ENCODE measurements at places on chromosomes 11 and 22.

DNA sequence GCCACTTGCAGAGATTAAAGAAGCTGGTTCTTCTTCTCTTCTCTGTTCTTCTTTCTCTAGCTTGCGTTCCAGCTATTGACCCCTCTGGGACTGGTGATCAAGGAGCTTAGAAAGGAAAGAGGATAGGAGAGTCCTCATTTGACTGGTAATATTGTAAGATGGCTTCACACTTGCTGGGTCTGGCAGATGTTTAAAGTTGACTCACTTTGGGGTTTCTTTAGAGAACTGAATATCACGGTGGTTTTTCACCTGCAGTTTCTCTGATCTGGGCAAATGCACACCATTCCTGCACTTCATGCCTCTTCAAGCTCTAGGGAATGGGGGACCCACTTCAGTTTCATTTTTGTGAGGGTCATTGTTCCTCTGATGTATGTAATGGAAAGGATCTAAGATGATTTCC is 41.8 kb upstream of the DEUP1 start:
- no peak for DNase-seq

DNA sequence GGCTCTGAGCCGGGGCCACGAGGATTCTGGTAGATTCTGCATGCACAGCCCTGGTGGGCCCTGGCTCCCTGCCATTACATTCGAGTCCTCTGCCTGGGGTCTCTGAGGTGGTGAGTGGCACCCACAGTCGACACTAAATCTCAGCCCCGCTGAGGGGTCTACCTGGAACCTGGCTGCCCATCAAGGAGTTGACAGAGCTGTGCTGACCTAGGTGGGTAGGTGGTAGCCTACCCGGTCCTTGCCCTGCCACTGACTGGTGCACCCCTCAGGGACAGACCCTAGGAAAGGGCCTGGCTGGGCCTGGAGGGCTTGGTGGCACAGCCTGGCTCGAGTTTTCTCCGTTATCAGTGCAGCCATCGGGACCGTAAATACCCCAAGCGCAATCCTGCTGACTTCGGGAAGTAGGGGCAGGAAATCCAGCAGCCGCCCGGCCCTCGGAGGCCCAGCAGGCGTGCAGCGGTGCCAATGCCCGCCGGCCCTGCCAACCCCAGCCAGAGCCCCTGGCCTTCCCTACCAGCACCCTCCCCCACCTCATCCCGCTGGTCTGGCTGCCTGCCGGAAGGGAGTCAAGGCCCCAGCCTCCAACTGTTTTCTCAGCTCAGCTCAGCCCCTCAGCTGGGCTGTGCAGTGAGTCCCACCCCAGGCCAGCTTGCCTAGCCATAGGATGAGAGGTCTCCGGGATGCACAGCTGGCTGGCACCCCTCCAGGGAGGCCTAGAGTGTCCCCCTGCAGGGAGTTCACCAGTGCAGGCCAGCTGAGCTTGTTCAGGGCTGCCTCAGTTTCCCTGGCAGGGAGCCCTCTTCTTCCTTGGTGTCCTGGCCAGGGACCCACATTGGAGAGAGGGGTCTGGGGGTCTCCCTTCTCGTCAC is 80.4 kb upstream of the KCNQ1OT1 start:
- peak; percentile 38 for DNase-seq

GRCh38 chr11:46238078-46238966 is 39.1 kb upstream of the CREB3L1 start:
- DNase-seq: peak; percentile 83

DNA sequence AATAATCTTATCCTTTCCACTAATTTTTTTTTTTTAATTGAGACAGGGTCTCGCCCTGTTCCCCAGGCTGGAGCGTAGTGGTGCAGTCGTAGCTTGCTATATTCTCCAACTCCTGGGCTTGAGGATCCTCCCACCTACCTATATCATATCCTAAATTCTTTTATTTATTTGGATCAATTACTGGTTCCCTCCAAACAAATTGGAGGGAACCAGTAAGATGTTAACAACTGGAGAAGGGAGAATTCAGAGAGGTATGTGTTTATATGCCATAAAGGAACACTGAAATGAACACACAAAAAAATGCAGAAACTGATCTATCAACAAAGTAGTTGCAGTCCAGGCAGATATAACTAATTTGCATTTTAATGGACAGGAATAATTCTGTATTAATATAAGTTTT is 63.6 kb downstream of the ATXN10 start:
- no peak for DNase-seq

- peak; percentile 64 for DNase-seq
Observed at GRCh38 chr11:69101115-69101791, 52.5 kb downstream of the TPCN2 start.

DNA sequence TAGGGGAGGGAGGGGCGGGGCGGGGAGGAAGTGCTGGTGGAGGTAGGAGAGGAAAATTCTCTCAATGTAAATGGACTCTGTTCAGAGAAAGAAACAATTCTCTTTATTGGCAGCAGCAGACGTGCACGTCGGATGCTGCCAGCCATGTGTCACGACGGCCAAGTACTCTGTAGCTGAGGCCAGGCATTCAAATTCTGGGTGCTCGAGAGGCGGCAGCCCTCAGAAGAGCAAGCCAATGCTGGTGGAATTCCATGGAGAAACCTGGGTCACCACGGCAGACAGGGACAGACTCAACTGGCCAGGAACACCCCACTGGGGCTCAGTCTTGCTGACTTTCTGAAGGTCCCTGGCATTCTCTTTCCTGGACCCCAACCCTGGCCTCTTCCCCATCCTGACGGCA is 90.8 kb downstream of the ABTB2 start:
- DNase-seq: peak; percentile 48

DNA sequence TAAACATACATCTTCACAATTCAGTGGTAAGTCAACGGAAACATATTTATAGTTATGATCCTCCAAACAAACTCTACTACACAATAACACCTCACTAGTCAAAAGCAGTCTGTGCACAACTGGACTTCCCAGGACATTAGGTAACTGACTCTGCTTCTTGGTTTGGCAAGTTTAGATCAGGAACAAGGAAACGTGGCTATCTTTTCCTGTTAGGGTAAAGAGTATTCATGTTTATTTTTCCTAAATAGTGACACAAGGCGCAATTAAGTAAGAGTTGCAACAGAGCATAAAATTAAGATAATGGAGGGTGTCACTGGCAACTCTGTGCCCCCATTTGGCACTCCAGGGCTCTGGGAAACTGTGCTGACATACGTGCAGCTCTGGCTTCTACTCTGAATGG is 70.2 kb upstream of the TP53AIP1 start:
- no peak for DNase-seq
